Stimulated activated CD8-positive, alpha-beta memory T cell treated with anti-CD3 and anti-CD28 coated beads, Interleukin-7, amount 100 ng/mL, for 24 hours (primary cell): ENCODE measurements at places on chromosomes 11 and 22.

GRCh38 chr11:77748266-77748665 lies 72.3 kb downstream of the RSF1 start:
- no peak for DNase-seq

DNA sequence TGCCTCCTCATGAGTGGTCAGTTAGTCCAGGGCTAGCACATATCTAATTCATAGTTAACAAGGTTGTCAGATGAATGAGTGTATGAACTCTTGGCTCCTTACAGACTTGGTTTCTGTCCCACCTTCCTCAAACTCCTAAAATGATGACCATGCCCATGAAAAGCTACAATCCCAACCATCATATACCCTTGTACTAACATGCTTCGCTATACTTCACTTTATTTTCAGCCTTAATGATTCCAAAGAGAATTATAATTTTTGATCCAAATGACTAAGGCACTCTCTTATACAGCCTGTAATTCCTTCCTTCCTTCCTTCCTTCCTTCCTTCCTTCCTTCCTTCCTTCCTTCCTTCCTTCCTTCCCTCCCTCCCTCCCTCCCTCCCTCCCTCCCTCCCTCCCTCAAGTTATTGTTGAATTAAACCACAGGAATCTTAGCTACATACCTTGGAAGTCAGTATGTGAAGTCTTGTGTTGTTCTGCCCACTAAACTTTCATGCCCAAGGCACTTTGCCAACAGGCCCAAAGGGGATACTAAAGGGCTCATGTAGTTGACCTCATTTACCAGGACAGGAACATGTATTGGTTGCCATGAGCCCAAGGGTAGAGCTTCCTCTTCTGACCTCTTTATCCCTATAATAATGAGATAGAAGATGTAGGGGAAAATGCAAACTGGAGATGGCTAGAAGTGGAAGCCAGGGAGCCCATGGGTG lies 37.4 kb downstream of the CALCA start:
- DNase-seq, result no peak

GRCh38 chr11:17063171-17064002 lies 14.1 kb downstream of the RPS13 start:
- DNase-seq, result peak; percentile 29

DNA sequence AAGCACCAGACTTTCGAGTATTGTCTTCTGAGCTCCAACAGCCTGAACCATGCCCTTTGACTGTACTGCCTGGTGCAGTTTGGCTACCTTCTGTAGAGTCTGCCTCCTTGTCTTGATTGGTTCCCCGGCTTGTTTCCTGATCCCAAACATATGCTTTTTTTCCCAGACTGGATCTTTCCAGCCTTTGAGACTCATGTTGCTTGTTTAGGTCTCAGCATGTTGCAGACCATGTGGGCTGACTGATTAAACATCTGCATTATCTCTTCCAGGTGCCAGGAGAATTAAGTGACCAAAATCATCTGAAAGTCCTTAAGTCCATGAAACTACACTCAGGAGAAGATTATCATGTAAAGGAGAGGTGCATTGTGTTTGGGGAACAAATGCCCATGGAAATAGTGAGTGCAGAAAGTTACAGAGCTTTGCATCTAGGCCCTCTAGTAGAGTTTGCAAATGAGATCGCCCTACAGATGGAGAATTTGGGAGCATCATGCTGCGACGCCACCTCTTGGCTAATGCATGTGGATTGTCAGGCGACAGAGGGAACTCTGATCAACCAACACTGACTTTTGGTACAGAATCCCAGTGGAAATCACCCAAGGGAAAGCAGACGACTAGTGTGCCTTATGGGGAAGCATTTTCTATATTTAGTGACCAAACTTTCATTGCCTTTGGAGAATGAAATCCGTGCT lies 188.8 kb downstream of the BLID start:
- no peak for DNase-seq

GRCh38 chr22:21101877-21102638 lies 56.3 kb downstream of the LRRC74B start:
- DNase-seq, result no peak

- DNase-seq, result no peak
These were observed 18.4 kb upstream of the TECTA start for GRCh38 chr11:121082670-121083069.

- DNase-seq, result no peak
These were observed 48.2 kb downstream of the BSX start for GRCh38 chr11:122933416-122933815.

DNA sequence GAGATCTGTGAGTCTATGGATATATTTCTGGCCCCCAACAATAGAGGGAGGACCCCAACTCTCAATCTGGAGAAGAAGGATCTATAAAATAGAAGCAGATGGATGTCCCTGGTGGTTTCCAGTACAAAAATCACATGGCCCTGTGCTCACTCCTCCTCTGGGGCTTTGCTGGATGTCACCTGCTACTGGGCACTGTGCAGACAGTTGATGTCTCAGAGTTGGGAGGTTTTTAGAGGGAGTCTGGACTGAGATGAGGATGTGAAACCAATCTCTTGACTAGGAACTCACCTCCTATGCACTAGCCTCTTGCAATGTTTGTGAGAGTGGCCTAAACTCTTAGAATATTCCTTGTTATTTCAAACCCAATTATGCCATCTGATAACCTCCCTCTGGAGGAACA lies 107.2 kb downstream of the SCN3B start:
- no peak for DNase-seq

DNA sequence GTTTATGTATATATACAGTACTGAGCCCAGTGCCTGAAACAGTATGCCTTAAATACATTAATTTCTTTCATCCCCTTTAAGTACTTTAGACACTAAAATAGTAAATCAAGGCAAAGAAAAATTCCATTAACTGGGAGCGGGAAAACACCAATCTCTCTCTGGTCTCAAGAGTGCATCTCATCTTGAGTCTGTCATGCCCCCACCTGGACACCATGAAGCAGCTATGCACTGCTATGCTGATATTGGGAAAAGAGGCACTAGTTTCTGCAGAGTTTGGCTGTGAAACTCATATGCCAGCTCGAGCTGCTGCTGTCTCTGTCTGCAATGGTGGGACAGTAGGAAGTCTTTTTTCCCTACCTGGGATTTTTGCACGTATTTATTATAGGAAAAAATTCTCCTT lies 754.4 kb upstream of the RAG2 start:
- DNase-seq, result no peak

- DNase-seq, result no peak
These were observed 1.7 kb downstream of the ADAMTS15 start for GRCh38 chr11:130449996-130450769.

DNA sequence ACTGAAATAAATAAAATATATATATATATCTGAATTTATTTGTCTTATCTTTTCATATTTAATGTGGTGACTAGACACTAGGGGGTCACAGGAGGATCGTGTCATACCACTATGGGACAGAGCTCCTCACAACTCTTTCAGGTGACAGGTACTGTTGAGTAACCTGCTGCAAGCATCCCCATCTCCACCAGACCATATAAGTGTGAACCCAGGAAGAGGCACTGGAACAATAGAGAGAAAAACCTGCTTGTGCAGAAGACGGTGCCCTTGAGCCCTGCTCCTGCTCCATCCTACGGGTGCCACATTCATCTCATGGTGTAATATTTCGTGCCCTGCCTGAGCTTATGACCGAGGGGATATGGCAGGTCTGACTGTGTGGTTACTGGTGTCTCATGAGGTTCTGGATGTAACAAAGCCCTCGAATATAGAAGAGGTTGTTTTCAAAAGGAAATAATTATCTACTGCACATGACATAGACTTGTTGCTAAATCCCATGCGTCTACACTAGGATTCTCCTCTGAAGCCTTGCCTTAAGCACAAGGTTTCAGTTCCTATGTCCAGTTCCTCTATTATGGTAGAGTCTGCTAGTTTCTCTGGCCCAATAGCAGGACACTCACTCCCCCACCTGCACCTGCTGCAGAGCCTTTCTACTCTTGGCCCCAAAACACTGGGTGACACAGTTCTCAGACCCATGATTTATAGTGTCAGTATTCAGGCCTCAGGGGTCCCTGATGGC lies 70.4 kb downstream of the GGTLC2 start:
- DNase-seq, result no peak

- DNase-seq, result no peak
These were observed 3.2 kb downstream of the TUBA8 start for GRCh38 chr22:18113680-18114394.

DNA sequence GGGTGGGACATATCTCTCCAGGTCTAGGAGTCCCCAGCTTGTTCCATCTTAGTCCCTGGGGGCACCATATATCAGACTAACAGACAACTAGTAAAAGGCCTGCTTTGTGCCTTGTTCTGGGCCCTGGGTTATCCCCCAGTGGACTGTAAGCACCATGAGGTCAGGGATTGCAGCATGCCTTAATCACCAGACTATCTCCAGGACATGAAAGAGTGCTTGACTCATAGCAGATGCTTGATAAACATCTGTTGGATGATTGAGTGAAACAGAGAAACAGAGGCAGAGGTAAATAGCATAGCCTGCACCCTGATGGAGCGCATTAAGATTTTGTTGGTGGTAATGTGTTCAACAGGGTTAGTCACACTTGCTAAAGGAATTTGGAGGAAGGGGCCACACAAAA lies 94.1 kb downstream of the MICAL2 start:
- no peak for DNase-seq

GRCh38 chr22:20957683-20958431 lies 9.2 kb upstream of the AIFM3 start:
- no peak for DNase-seq

DNA sequence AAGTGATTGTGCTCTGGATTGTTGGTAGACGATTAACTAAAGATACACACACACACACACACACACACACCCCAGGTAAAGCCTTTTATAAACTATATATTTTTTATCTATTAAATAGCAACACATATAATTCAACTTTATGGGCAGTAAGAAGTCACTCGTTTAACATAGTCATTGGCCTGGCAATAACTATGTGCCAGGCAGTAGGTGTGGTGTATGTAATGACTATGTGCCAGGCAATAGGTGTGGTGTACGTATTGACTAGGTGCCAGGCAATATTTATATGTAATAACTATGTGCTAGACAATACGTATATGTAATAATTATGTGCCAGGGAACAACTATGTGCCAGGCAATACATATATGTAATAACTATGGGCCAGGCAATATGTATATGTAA lies 40.0 kb upstream of the TENM4 start:
- no peak for DNase-seq

- DNase-seq, result no peak
These were observed 3.4 kb upstream of the FAM83F start for GRCh38 chr22:39991159-39991860.

- DNase-seq, result no peak
These were observed 14.5 kb downstream of the PCSK7 start for GRCh38 chr11:117217141-117218084.

GRCh38 chr11:132032555-132032954 lies 662.1 kb downstream of the NTM start:
- DNase-seq, result no peak

GRCh38 chr22:19398206-19398605 lies 33.3 kb downstream of the HIRA start:
- DNase-seq, result no peak

DNA sequence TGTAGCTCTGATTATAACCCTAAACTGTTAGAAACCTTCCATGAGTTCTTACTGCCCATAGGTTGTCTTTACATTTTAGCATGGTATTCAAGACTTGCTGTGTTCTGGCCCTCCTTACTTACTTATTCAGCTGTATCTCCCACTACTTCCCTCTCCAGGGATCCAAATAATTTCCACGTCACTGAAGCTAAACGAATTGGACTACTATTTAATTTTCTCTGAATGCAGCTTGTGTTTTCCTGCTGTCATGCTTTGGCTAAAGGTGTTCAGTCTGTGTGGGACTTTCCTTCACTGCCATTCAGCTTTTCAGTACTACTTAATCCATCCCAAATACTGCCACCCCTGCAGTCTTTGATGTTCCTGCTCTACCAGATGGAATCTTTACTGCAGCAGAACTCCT lies 88.3 kb downstream of the UVRAG start:
- DNase-seq, result no peak

GRCh38 chr11:31492320-31492913 lies 17.0 kb downstream of the IMMP1L start:
- DNase-seq, result no peak

DNA sequence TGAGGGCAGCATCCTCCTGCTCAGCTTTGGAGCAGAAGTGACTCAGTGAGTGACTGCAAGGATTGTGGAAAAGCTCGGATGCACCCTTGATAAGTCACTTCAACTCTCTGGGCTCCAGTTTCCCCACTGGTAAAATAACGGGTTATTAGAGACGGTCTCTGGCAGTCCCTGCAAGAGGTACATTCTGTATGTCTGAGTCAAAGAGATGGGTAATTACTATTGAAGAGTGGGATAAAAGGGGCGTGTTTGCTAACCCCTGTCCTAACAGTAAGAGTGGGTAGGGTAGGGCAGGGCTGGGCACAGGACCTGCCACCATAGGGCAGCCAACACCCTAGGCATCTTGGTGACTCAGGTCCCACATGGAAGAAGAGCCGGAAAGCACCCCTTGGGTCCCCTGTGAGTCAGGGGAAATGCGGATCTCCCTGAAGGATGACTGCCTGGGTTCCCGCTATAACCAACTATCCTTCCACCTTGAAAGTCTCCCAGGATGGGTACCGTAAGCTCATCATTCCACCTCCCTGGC lies 7.3 kb upstream of the AHNAK start:
- no peak for DNase-seq

DNA sequence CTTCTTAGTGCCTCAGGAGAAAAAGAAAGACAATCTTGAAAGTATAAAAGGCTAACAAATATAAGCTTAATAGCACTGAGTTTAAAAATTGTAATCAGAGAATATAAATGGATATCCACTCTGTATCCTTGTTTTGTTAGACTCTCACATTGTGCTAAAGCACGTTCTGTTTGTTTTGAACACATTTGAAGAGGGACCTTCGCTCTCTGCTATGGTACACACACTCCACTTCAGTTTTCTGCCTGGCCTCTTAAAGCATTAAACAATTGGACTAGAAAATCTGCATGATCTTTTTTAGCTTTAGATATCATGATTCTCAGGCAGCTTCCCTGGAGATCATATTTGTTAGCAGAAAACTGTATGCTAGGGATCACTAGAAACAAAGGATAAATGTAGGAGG lies 40.3 kb upstream of the PGR start:
- DNase-seq, result no peak

- DNase-seq, result no peak
These were observed 74.5 kb upstream of the CSNK2A3 start for GRCh38 chr11:11427542-11427941.

- no peak for DNase-seq
These were observed 9.4 kb upstream of the PPM1F start for GRCh38 chr22:21961886-21962654.

- DNase-seq, result no peak
These were observed 27.6 kb downstream of the RCOR2 start for GRCh38 chr11:63889344-63889743.

DNA sequence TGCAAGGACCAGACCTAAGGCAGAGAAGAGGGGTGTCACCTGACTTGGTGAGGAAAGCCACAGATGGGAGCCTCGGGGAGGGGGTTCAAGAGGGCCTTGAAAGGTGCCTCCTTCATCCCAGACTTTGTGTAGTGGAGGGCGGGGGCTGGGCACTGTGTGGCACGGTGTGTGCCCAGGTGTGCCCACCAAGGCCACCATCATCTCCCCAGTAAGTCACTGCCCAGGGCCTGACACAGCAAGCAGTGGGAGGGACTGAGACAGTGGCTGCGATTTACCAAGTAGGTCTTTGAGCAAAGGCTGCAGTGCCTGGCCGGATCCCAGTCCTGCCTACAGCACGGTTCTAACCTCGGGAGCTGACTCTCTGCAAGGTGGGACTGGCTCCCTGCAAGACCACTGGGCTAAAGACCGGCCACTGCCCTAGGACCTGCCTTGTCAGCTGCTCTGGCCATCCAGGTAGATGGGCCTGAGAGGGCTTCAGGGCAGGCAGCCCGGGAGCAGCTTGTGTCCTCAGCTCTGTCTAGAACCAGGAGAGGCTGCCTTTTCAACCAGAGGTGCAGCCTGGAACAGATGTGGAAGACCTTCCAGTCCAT lies 1.4 kb downstream of the OSM start:
- DNase-seq, result no peak
